ENCODE measurements at places on chromosomes 6 and 20. TPM values are rescaled to one million over a fixed set of nuclear protein-coding genes. Genes with fewer than 3 reads are reported as not detected.

GRCh38 chr6:130098317-130098716, 79.9 kb downstream of the L3MBTL3 start:
- no peaks in the 10 kb centered on the region for H3K27me3 ChIP-seq
- no peak overlapping the region for H3K27ac ChIP-seq
- H3K4me3 ChIP-seq, result no peak overlapping the region
- H3K36me3 ChIP-seq, result peaks cover 18% of the 10 kb centered on the region
- DNase-seq, result no peak
- no peaks in the 10 kb centered on the region for H3K4me1 ChIP-seq

The NFATC2 gene
- 2.2 TPM for total RNA-seq

The SLC22A23 gene
- 10.9 TPM for total RNA-seq

DNA sequence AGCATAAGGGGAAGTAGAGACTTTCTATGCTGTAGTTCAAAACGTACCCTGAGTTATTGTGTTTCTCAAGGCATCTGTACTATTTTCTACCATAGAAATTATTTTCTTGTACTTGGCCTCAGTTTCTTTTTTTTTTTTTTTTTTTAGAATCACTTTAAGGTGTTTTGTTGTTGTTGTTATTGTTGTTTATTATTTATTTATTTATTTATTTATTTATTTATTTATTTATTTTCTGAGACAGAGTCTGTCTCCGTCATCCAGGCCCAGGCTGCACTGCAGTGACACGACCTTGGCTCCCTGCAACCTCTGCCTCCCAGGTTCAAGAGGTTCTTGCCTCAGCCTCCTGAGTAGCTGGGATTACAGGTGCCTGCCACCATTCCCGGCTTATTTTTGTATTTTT, 179.1 kb downstream of the GRIK2 start:
- no peak for DNase-seq
- no peaks in the 10 kb centered on the region for H3K36me3 ChIP-seq
- H3K27ac ChIP-seq, result no peak overlapping the region
- H3K4me3 ChIP-seq, result no peak overlapping the region
- no peaks in the 10 kb centered on the region for H3K4me1 ChIP-seq

DNA sequence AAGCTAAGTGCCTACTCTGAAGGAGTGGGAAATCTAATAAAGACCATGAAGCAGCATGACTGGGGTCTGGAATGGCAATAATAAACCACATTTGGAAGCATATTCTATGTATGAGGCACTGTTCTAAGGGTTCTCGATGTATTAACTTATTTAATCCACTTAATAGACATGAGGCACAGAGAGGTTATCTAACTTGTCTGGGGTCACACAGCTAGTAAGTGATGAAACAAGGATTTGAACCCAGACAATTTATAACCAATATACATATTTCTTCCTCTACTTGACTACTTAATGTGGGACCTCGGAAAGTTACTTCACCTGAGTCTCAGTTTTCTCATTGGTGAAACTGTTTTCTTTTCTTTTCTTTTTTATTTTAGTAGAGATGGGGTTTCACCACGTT, 131.3 kb downstream of the PDSS2 start:
- no peak overlapping the region for H3K27ac ChIP-seq
- no peak overlapping the region for H3K4me3 ChIP-seq
- no peak for DNase-seq
- no peaks in the 10 kb centered on the region for H3K27me3 ChIP-seq
- no peaks in the 10 kb centered on the region for H3K4me1 ChIP-seq
- no peaks in the 10 kb centered on the region for H3K36me3 ChIP-seq

GRCh38 chr6:156557251-156557910, 219.8 kb upstream of the ARID1B start:
- H3K4me1 ChIP-seq, result peaks cover 7% of the 10 kb centered on the region
- H3K27me3 ChIP-seq, result no peaks in the 10 kb centered on the region
- no peak overlapping the region for H3K4me3 ChIP-seq
- H3K36me3 ChIP-seq, result peaks cover 8% of the 10 kb centered on the region
- no peak overlapping the region for H3K27ac ChIP-seq
- no peak for DNase-seq

The BTN1A1 gene
- total RNA-seq, result not detected

- H3K36me3 ChIP-seq, result no peaks in the 10 kb centered on the region
- DNase-seq, result no peak
- H3K27ac ChIP-seq, result no peak overlapping the region
- H3K4me1 ChIP-seq, result no peaks in the 10 kb centered on the region
- no peak overlapping the region for H3K4me3 ChIP-seq
These were observed 108.0 kb upstream of the MOCS1 start for GRCh38 chr6:40042232-40042631.

The LGSN gene
- total RNA-seq, result not detected

DNA sequence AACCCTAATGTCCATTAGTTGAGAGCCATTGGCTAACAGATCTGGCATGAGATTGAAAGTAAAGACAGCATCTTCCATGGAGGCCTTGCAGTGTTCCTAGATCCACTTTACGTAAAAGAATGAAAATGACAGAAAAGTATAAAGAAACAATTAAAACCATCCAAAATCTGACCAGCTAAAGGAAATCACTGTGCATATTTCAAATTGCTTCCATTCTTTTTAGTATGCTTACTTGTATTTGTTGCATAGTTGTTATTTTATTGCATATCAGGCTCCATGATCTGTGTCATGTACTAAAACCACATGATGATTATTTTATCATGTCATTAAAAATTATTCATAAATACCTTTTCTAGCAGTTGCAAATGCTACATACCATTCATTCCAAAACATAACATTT, 67.9 kb downstream of the GCLC start:
- H3K27ac ChIP-seq, result no peak overlapping the region
- H3K4me1 ChIP-seq, result peaks cover 5% of the 10 kb centered on the region
- no peak for DNase-seq
- no peaks in the 10 kb centered on the region for H3K36me3 ChIP-seq

- H3K4me1 ChIP-seq, result peaks cover 17% of the 10 kb centered on the region
- no peak overlapping the region for H3K4me3 ChIP-seq
- no peaks in the 10 kb centered on the region for H3K36me3 ChIP-seq
- no peak overlapping the region for H3K27ac ChIP-seq
- no peak for DNase-seq
These were observed 16.6 kb upstream of the CEP85L start for GRCh38 chr6:118667988-118668387.

DNA sequence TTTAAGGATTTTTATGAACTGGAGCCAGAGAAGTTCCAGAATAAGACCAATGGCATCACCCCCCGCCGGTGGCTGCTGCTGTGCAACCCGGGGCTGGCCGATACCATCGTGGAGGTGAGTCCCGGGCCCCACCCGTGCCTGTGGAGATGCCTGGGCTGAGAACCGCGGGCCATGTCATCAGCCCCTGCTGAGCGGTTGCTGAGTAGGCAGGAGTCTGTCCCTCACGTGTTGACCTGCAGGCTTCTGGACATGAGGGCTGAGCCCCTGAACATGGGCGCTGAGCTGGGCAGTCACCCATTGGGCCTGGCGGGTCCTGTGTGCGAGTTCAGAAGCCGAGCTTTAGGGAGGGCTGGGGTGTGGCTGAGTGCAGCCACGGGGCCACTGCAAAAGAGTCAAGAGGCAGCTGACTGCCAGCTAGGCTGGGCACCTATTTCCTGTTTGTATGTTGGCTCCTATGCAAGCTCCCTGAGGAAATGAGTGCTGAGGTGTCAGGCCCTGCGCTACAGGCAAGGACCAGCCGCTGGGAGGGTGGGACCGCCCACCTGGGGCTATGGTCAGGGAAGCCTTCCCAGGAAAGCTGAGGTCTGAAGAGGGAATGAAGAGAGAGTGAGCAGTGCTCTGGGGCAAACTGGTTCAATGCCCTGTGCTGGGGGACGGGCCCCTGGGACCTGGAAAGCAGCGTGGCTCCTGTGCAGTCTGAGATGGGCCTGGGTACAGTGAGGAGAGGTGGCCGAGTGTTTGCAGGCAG, 34.3 kb downstream of the PYGB start:
- no peak overlapping the region for H3K4me3 ChIP-seq

The SMOC2 gene
- total RNA-seq, result 56.3 TPM
